CD4-positive, alpha-beta memory T cell (primary cell): ENCODE measurements at places on chromosomes 2 and 18.

GRCh38 chr2:26164231-26164630, 8.7 kb upstream of the GAREM2 start:
- DNase-seq: no peak

GRCh38 chr2:230921806-230922595, 3.0 kb downstream of the GPR55 start:
- no peak for DNase-seq

DNA sequence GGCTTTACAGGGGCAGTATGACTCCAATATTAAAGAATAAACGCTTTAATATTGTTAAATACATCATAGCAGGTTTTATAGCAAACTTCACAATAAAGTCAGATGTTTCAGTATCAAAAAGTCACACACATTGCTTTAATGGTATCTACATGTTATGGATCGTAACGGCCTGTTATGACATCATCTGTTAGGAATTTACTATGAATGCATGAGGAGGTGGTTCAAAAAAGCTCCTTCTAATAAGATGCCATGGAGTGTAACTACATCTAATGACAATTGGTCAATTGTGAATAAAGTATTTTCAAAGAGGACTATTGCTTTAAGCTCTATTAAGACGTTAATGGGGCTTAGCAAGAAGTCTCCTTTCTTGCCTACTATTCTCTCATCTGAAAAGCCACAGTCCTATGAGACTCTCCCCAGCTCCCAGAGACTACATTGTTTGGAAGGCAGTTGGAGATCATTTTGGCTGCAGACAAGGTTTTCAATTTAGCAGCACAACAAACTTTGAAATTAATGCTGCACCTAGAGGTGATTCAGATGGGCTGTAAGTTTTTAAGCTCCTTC, 300.7 kb upstream of the MEIS1 start:
- DNase-seq: no peak

- no peak for DNase-seq
These were observed 81.5 kb downstream of the LDLRAD4 start for GRCh38 chr18:13300029-13300428.

- DNase-seq: no peak
These were observed 233.4 kb downstream of the PHLPP1 start for GRCh38 chr18:62948788-62949187.

GRCh38 chr18:58388736-58389135, 240.2 kb downstream of the ALPK2 start:
- no peak for DNase-seq

DNA sequence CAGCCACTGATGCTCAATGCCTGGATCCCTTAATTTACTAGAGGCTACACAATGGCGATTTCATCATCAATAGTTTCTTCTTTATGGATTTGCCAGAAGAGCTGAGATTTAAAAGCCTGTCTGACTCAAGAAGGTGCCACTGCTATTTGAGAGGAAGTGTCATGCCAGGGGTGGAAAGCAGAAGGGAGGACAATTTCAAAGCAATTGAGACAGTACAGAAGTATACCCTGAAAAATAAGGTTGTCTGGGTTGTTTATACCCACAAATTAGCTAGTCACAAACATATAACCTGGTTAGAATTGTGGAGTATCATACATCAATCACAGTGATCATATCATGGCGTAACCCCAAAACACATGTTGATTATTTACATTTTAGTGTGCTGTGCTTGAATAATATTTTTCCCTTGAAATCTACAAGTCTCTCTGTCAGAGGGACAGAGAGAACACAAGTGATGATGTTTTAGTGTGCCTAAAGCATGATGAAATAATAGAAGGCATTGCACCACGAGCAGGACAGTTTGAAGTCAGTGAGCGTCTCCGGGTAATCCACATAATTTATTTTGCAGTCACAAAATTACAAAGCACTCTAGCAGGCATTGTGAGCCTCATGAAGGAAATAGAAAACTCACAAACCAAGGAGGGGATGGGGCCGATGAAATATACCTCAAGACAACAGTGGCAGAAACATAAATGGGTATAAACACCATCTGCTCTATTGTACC, 312.2 kb upstream of the SPRED2 start:
- DNase-seq: no peak

DNA sequence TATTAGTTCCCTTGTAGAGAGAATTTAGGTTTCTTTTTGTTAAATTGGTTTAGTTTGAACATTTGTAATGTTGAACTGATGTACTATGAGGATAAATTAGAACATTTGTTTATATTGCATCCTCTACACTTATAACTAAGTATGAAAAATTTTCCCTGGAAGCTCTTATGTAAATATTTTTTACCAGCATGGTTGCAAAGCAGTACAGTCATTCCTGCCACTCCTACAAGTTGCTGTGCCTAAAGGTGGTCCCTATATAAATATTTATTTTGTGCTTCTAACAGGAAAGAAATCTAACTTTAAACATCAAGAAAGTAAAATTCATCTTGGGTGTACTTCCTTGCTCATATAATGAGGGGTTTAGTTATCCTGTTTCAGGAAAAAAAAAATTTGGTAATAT, 14.2 kb downstream of the TWSG1 start:
- no peak for DNase-seq

DNA sequence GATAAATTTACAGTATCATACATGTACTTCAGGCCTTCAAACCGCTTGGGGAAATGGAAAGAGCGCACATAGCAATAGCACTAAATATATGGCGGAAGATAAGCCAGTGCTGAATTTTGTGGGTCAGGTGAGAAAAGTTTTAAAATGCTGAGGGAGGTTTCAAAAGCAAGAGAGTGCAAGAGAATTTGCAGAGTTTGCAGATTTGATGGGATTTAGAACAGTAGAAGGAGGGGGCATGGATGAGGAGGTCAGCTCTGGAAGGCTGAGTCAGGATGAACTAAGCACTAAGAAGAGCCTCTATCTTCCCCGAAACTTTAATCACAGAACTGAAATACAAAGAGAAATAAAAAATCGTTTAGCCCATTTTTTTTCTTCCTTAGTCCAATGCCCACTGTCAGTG, 145.9 kb downstream of the DLGAP1 start:
- no peak for DNase-seq

DNA sequence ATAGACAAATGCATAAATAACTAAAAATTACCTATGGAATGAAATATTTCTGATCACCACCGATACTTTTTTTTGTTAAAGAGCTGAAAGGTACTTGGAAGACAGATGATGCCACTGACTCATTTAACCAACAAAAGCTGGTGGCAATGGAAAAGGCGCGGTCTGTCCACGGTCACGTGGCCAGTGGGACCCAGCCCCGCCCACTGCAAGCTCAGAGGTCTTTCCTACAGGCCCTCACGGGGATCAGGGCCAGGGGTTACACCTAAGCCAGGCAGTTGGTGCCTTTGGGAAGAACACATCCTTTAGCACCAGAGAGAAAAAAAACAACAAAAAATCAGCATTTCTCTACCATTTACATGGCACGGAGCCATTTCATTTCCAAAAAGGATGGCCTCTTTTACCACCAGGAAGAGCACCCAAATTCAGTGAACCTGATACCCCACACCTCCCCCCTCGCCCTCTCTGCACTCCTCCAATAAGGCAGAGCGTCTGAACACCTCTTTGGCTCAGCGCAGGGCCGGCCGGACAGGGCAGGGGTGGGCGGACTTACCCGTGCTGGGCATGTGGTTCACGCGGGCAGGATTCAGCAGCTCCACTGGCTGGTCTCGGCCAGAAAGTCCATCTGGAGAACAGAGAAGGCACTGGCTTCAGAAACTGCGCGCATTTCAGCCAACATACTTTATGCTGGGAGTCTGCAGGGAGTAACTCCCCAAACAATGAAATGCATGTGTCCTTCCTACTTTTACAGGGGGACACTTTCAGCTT, 164.6 kb downstream of the HDAC4 start:
- no peak for DNase-seq
